NCI-H2081 treated with DMSO at 0.1 percent for 48 hours (cell line): ENCODE measurements at places on chromosomes 13 and 19.

DNA sequence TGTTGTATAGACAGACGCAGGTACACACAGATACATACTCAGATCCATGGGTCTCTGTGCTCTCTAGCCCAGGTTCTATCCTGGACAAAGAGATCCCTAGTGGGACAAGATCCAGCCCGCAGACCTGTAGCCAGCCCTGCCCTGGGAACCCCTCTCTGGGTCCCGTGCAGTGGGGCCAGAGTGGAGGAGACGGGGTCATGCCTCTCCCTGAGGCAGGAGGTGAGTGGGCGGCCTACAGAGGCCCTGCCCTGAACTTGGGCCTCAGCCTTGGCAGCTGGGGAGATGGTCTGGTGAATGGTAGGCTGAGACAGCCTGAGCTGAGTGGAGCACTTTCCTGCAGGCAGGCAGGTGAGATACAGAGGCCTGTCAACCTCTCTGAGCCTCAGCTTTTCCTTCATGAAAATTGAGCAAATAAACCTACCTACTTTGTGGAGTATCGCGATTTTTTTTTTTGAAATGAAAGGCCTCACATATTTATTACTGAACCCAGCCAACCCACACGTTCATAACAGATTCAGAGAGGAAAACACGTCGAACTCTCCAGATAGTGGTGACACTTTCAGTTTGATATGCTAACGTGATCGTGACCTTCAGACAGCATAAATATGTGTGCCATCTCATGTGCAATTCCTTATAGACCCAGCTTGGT lies 3.4 kb upstream of the JUND start:
- no peak for DNase-seq

DNA sequence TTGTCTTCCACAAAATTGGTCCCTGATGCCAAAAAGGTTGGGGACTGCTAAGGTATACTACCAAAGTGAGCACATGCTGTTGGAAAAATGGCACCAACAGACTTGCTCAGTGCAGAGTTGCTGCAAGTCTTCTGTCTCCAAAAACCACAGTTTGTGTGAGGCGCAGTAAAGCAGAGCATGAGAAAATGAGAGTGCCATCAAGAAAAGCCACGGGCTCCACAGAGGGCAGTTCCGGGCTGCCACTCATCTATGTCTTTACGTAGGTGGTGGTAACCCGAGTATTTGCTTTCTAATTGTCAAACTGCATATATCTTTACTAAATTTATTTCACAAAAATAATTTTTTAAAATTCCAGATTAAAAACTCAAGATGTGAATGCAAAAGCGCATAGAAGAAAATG lies 123.8 kb downstream of the RNF17 start:
- no peak for DNase-seq

GRCh38 chr13:73684286-73684685 lies 449.9 kb downstream of the KLF12 start:
- DNase-seq = no peak

- DNase-seq = no peak
Observed at GRCh38 chr13:30120133-30120822, 187.1 kb downstream of the KATNAL1 start.

- DNase-seq = peak; percentile 10
Observed at GRCh38 chr19:4140237-4140711, 13.2 kb upstream of the CREB3L3 start.

GRCh38 chr13:88602786-88603777 lies 931.9 kb downstream of the SLITRK5 start:
- no peak for DNase-seq

GRCh38 chr13:114077933-114078325 lies 54.5 kb downstream of the RASA3 start:
- no peak for DNase-seq

- no peak for DNase-seq
Observed at GRCh38 chr19:44745341-44745831, 3.1 kb upstream of the BCL3 start.

DNA sequence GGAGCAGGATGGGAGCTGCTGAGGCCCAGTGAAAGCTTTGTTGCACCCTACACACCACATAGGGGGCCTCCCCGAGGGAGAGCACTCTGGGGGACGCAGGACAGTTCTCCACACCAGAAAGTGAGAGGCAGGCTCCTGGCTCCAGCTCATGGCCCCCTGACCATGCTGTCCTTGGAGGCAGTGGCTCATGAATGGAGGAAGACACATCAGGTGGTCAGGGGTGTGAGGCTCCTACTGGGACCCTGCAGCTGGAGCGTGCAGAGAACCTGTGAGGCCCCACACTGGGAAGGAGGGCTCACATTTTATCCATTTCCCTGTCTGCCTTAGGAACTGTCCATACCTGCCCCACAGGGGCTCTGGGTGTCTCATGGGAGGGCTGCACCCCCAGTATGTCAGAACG lies 85.3 kb downstream of the ZNF536 start:
- DNase-seq = no peak

- no peak for DNase-seq
Observed at GRCh38 chr13:49409008-49409407, 34.9 kb downstream of the CAB39L start.

- no peak for DNase-seq
Observed at GRCh38 chr19:56848166-56848565, 7.6 kb upstream of the PEG3 start.

GRCh38 chr13:68736961-68737360 lies 1370.7 kb upstream of the ATXN8OS start:
- no peak for DNase-seq

GRCh38 chr13:51541037-51541436 lies 43.2 kb upstream of the WDFY2 start:
- DNase-seq = no peak

DNA sequence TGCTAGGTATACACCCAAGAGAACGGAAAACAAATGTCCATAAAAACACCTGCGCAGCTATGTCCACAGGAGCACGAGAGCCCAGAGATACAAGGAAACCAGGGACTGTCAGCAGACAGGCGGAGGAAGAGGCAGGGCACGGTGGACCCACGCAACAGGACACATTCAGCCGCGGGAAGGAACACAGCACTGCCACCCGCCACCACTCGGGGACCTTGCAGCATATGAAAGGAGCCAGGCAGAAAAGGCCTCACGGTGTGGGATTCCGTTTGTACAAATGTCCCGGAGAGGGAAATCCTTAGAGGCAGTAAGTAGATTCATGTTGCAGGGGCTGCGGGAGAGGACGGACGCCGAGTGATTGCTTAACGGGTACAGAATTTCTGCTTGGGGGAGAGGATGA lies 7.8 kb downstream of the HSPBP1 start:
- no peak for DNase-seq

DNA sequence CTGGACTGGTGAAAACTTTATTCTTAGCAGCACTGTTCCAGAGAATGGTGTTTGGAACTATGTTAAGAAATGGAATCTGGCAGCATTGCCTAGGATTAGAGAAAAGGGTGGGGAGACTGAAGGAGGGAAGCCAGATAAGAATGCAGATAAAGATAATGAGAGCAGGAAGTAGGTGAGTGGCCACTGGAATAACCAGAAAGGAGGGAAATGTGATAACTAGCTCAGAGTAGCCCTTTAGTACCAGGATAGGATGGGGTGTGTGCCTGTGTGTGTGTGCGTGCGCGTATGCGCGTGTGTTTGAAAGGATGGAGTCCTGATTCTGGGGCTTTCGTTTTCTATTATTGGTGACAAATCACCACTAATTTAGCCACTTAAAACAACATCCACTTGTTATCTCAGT lies 33.4 kb upstream of the FRY start:
- DNase-seq = no peak

DNA sequence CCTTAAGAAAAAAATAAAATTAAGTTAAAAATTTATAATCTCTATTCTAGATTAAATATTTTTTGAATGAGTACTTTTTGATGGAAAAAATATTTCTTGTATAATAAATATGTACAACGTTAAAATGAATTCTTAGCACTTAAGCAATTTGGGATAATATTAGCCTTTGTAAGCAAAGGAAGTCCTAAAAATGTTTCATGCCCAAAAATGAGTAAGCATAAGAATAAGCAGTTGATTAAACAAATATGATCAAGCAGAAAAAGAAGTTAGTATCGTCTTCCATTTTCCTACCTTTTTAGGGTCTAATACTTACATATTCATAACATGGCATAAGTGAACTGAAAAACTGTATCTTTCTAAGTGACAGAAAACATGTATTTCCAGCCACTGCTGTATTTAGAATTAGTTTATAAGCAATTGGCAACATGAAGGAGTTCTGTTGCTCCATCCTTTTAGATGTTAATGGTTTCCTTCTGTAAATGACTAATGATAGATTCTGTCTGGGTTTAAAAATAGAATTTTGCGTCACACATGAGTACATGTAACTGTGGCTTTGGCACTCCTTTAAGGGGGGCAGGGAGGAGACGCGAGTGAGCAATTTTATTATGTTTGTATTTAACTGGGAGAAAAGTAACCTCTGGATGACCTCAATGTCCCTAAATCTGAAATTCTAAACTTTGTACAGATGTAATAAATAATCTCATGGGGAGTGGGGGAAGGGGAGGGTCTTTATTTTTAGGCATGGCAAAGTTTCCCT lies 237.4 kb downstream of the RGCC start:
- peak; percentile 4 for DNase-seq
